ENCODE measurements at places on chromosomes 3 and 15.

GRCh38 chr3:25377042-25377441, 51.0 kb upstream of the RARB start:
- DNase-seq, result no peak

GRCh38 chr3:181252631-181253030, 263.1 kb upstream of the DNAJC19 start:
- no peak for DNase-seq

DNA sequence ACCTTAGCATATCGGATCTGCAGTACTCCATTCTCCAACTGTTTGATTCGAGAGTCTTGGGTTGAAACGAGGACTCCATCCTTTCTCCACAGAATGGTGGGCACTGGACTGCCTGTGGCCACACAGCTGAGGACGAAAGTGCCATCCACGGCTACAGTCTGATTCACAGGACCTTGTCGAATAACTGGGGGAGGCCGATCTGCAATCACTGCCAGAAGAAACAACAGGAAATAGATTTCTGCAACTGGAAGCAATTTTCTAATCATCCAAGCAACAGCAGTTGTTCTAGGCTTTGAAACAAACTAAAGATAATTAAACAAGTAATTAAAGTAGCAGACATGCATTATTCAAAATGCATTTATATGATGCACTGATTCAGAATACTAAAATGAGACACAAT, 1097.7 kb downstream of the ROBO1 start:
- DNase-seq, result no peak

DNA sequence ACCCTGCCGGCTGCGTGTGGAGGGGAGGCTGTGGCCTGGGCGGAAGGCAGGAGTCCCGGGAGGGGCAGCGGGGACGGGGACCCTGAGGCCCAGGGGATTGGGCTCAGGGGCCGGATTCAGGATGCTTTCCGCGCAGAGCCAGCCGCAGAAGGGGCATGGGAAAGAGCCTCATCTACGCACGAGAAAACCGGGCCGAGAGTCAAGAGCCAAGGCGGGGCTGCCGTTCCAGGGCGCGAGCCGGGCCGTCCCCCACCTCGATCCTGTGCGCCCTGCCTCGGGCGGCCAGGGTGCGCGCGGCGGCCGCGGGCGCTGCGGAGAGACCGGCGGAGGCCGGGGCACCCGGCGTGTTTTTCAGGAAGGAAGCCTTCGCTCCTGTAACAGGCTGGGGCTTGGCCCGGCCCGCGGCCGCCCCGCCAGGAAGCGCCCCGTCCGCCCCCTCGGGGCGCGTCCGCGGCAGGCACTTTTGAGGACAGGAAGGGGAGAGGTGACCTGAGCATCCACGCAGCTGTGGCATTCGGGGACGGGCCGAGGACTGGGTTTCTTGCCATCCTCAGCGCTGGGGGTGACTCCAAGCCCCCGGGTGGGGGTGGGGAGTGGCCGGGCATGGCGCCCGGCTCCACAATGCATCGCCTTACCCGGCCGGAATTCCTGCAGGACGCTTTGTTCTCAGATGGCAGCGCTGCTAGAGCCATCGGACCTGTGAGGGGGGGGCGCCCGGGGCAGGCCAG, 62.3 kb upstream of the GATA2 start:
- DNase-seq, result no peak

GRCh38 chr3:122310361-122310760, 14.7 kb upstream of the CSTA start:
- no peak for DNase-seq

- DNase-seq, result no peak
Measured at GRCh38 chr3:54021071-54021470, 101.3 kb upstream of the CACNA2D3 start.
